ENCODE measurements at places on chromosomes 4 and X.

GRCh38 chr4:133812236-133812635, 389.4 kb downstream of the PABPC4L start:
- no peak for DNase-seq

DNA sequence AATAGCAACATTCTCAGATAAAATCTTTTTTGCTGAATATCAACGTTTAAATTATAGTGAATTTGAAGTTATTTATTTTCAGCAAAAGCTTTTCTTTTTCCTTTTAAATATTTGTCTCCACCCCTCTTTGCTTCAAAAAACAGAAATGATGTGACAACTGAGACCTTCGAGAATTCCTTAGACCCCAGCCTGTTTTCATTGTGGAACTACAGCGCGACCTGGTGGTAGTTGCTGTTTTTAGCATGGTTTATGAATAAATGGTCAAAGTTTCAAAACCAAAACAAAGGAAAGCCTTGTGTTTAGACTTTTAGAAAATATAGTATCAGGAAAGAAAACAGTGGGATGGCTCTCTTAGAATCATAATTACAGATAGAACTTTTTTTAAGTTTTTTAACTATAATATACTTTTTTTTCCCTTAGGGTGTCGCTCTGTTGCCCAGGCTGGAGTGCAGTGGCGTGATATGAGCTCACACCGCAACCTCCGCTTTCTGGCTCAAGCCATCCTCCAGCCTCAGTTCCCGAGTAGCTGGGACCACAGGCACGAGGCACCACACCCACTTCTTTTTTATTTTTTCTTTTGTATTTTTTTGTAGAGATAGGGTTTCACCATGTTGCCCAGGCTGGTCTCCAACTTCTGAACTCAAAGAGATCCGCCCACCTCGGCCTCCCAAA, 26.8 kb upstream of the TMEM184C start:
- peak; percentile 34 for DNase-seq

DNA sequence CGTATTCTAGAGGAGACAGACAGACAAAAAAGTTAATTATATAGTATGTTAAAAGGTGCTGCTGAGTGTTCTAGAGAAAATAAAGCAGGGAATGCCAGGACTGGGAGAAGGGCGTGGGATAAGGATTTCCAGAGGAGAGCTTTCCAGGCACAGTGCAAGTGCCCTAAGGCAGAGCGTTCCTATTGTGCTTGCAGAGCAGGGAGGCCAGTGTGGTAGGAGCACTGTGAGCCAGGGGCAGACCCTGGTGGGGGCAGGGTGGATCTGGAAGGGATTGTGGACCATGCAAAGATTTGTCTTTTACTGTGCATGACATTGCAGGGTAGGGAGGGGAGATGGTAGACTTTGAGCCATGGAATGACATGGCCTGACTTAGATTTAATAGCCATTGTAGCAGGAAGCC, 25.8 kb downstream of the EXOC1 start:
- DNase-seq: no peak

DNA sequence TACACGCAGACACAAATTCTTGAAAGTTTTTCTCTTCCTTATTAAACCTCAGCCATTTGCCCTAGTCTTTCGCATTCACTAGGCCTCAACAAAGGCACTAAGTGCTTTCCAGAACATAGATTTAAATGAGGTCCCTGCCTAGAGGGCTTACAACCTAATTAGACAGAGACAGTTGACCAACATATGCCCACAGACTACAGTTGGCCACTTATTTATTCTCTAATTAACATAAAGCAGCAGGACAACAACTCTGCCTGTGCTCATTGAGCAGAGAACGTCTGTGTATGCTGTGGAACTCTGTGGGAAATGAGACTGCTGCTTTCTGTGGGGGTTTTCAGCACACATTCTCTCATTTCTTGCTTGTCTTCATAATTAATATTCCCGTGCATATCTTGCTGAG, 303.0 kb upstream of the TACR3 start:
- DNase-seq: no peak

GRCh38 chr4:42381666-42382065, 15.6 kb upstream of the SHISA3 start:
- DNase-seq: no peak

GRCh38 chr4:45030059-45030458, 303.7 kb upstream of the GNPDA2 start:
- no peak for DNase-seq

DNA sequence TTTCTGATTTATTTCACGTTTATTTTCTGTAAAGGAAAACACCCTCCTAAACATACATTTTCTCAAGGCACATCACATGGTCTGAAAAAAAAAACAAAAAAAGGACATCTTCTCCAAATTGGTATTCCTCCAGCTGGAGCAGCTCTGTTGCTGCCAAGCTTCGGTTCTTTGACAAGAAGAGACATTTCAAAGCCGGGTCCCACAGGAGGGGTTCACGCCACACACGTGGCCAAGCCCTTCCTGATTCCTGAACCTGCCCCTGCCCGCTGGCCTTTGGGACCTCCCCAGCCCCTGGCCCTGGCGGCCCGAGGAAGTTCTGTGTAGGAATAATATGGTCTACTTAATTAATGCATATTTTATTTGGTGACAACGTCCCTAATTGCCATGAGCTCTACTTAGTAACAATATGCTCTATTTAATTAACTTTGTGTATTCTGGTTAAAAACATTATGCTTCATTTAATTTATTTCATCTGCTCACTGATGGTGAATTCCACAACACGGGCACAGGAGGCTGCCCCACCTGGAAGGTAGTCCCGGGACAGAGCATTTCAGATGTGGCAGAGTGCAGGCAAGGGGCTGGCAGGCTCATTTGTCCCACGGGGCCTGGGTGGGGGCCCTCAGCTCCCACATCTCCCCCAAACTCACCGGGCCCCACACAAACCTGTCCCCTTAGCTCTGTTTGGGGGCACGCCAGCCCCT, 5.4 kb upstream of the RGS12 start:
- DNase-seq: no peak

DNA sequence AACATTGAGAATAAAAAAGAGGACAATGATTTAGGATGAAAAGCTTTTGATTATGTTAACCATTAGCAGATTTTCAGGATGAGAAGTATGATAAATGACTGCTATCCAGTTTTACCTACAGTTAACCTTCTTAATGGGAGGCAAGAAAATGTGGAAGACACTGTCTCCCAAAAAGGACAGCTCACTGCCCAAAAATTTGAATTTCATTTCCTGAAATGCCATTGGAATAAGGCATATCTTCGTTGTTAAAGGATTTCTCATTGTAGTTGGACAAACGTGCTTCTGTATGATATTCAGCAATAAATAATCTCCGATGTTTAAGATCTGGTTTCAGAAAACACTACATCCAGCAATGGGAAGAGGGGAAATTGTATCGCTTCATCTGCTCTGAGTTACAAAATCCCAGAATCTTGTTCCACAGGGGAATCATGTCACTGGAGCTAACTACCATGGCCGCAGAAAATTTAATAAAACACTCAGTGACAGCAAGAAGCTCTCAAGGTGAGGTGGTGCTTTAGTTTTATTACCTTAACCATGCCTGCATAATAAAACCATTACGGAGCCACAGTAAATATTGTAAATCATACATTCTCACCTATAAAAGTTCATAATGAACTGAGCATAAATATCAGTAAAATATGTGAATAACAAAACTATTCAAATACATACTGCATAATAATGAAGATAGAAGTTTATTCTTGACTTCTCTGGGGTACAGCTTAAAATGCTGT, 552.3 kb downstream of the PCDH7 start:
- DNase-seq: no peak

DNA sequence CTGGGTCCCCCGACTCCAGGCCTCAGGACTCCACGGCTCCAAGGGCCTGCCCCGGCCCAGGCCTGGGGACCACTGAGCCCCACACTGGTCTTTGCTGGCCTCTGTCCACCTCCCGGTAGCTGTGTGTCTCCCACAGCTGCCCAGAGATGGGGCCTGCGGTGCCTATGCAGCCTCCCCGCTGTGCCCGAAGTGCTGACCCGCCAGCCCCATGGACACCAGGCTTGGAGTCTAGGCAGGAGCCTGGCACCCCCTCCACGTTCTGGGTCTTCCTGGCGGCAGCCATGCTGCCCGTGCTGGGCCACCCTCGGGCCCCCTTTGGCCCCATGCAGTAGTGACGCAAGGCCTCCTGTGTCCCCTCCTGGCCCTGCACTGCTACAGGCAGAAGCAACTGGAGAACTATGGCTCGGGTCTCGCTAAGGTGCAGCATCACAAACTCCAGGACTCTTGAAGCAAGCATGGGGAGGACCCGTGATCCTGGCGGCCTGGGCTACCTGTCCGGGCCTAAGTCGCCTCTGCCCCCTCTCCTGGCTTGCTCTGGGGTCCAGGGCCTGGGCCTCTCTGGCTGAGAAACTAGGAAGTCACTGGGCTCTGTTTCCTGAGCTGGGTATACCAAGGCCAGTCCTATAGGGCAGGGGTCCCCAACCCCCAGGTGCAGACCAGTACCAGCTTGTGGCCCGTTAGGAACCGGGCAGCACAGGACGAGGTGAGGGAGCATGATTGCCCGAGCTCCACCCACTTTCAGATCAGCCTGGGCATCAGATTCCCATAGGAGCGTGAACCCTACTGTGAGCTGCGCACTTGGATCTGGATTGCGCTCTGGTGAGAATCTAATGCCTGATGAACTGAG, 917 bp downstream of the MYL5 start:
- no peak for DNase-seq

DNA sequence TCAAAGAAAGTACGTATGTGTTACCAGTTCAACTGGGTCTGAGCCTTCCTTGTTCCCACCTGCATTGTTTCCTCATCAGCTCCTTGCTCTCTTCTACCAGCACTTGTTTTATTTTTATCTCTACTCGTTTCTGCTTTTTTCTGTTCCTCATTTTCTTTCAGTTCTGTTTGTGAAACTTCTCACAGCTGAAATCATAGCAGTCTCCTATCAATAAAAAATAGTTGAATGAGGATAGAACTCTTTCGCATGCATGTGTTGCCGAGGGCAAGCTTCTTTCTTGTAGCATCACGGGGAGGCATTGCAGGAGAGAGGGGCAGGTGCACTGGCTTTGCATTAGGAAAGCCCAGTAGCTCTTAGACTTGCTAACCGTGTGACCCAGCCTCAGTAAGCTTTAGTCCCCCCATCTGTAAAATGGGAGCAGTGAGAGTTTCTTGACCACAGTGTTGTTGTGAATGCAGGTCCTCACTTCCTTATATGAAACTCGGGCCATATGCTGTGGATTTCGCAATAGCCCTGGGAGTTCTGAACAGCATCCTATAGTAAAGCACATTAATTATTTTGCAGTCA, 24.7 kb downstream of the OFD1 start:
- DNase-seq: no peak

- DNase-seq: no peak
These were observed 160.2 kb upstream of the KLF3 start for GRCh38 chr4:38503689-38504395.

DNA sequence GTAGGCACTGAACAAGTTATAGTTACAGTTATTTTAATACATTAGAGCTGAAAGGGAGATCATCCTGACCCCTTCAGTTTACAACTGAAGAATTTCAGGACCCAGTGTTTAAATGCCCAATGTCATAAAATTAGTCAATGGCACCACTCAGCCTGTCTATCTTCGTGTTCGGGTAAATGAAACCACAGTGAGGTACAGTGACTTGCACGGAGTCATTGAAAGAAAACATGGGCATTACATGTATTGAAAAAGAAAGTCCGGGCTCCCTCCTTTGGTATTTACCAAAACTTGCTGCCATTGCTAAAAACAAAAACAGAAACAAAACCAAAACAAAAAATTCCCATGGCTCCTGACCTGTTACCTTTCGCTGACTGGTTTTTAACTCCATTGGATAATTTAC, 131.7 kb downstream of the SH2D1A start:
- DNase-seq: no peak

DNA sequence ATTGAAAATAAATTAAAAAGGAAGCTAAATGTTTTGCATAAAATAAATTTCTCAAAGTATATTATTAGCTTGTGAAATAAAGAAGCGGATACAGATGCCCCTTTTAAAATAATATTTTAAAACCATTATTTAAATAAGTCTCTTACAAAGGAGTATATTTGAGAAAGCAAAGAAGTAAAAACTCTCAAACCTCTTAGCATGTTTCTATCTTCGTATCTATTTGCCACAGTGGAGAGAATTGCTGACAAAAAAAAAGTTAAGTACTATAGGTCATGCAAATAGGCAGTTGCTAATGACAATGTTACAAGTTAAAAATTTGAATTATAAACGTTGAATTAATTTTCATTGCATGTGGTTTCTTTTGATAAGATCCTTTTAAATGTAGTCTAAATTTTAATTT, 44.5 kb upstream of the PDGFRA start:
- DNase-seq: no peak

DNA sequence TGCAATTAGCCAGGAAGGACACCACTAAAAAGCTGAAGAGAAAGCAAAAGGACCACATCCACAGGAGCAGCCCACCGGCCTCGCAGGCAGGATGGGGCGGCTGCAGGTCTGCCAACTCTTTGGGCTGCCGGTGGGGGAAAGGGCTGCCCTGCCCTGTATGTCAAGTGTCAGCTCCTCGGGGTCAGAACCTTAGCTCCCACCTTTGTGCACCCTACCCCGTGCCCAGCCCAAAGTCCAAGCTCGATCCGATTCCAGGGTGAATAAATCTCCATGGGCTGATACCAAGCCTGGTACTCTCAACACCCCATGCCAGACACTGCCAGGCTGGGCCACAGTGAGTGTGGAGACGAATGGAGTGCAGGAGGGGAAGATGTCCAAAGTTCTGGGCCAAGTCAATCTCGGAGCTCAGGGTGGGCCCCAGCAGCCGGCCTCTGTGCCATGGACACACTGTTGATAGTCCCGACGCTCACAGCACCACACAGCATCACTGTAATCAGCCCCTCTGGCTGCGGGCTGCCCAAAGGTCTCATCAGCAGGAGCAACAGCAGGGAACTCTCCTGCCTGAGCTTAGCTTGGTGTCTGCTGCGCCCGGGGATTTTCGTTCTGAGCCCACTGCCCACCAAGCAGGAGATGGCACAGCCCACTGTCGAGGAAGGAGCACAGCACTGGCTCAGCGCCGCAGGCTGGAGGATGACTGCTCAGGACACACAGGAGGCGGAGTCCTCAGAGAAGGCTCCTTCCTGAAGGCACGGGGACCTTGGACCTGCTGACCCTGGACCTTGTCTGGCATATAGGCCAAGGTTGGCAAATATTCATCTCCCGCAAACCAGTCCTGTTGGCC, 84.4 kb downstream of the JAKMIP1 start:
- no peak for DNase-seq

GRCh38 chr4:157271166-157271869, 50.8 kb downstream of the GRIA2 start:
- no peak for DNase-seq

- no peak for DNase-seq
These were observed 5.8 kb downstream of the NKX6-1 start for GRCh38 chr4:84493092-84493850.

DNA sequence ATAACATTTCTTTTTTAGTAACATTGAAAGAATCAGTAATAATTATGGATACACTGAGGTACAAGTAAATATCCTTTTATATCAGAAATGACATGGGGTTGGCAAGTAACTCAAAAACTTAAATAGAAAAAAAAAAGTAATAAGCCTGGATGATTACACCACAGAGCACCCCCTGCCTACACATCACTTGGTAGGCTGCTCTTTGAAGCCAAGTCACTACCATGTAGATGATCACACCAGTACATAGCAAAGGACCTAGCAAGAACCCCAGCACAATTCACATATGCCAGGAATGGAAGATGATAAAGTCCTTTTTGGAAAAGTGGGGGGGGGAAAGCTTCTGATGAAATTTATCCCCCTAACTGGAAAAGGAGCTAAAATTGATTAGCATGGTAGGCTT, 56.9 kb downstream of the METTL14 start:
- DNase-seq: no peak

- no peak for DNase-seq
These were observed 27.4 kb downstream of the CCNQ start for GRCh38 chrX:153571534-153571908.

Data from frontal cortex (tissue), 4 donors.